ENCODE measurements at places on chromosomes 4 and X. TPM values are rescaled to one million over a fixed set of nuclear protein-coding genes. Genes with fewer than 3 reads are reported as not detected.

- DNase-seq = no peak
Measured at GRCh38 chr4:68751138-68751537, 64.7 kb upstream of the UGT2B10 start.

DNA sequence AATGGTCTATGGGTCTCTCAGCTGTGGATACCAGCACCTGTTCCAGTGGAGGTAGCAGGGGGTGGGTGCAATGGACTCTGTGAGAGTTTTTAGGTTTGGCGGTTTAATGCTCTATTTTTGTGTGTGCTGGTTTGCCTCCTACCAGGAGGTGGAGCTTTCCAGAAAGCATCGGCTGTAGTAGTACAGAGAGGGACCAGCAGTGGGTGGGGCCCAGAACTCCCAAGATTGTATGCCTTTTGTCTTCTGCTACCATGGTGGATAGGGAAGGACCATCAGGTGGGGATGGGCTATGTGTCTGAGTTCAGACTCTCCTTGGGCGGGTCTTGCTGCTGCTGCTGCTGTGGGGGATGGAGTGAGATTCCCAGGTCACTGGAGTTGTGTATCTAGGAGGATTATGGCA lies 557.2 kb upstream of the GRID2 start:
- DNase-seq = no peak

DNA sequence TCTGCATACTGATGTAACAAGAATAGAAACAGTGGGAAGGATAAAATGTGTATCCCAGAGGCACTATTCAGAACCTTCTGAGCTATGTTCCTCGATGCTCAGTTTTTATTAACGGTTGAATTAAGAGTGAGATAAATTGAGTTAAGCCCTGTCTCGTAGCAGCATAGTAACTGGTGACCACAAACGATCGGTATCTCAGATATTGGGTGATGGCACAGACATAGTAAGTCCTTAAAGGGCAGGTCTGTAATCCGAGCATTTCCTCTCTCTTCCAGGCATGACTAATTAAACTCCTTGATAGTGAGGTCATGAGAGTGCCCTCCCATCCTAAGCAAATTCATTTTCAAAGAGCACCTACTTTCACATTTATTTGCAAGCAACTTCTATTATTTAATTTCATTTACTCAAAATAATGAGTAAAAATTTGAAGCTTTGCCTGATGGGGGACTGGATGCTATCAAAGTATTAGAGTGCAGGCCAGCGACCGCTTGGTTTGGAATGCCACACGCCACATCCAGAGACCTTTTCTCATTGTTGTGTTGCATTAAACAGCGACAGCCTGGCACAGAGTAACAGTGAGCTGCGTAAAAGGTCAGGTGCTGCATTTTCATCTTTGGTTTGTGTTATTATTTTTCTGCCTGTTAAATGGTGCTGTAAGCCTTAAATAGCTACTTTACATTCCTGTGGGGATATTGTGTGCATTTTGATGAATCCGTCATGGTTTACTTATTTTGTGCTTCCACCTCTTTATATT lies 101.9 kb downstream of the PCDH7 start:
- no peak for DNase-seq

DNA sequence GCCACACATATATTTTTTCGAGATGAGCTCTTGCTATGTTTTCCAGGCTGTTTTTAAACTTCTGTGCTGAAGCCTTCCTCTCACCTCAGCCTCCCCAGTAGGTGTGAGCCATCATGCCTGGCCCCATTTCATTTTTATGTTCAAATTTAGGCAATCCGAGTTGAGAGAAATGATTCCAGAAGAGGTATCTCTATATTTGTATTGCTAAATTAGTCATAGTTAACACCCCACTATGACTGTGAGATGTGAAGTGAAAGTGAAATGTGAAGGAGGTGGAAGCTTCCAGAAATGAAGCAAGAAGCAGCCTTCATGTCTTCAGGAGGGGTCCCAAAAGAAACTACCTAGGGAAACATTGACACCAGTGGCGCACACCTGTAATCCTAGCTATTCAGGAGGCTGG lies 17.7 kb downstream of the APELA start:
- DNase-seq = no peak

- no peak for DNase-seq
Measured at GRCh38 chrX:66872771-66873170, 233.9 kb upstream of the EDA2R start.

DNA sequence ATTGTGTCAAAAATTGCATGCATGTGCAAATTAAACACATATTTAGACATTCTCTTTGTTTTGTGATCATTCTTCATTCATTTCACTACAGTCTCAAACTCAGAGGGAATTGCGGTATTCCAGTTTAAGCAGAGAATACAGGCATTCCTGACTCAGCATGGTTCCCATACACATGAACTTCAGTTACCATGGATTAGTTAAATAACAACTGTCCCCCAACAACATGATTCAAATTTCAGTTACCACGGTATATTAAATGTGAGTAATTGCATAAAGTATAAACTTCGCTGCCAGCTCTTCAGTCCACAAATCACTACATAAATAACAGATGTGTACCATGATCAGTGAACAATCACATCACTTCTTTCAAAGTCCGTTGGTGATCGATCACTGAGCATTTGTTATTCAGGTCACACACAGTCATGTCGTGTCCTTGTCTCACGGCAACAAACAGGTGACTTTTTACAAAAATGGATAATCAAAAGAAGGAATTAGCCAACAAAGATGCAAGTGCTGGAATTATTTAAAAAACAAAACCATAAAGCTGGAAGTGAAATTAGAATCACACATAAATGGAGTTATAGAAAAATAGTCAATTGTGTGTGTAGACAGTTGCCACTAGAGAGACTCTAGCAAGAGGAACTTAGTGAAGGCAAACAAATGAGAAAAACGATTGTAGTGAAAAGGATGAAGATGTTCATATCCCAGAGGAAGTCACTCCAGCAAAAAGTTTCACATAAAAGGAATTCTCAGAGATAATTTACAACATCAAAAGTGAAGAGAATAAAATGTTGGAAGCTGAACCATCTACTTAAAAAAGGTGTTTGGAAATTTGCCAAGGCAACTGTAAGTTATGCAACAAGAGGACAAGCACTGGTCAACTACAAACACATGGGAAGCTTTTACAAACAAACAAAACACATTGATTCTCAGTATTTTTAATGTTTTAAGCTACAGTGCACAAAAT lies 138.6 kb upstream of the SMARCAD1 start:
- DNase-seq = no peak

- no peak for DNase-seq
Measured at GRCh38 chr4:3872834-3873313, 106.7 kb downstream of the ADRA2C start.

- DNase-seq = peak; percentile 79
Measured at GRCh38 chrX:21932292-21933002, 8.1 kb upstream of the SMS start.

DNA sequence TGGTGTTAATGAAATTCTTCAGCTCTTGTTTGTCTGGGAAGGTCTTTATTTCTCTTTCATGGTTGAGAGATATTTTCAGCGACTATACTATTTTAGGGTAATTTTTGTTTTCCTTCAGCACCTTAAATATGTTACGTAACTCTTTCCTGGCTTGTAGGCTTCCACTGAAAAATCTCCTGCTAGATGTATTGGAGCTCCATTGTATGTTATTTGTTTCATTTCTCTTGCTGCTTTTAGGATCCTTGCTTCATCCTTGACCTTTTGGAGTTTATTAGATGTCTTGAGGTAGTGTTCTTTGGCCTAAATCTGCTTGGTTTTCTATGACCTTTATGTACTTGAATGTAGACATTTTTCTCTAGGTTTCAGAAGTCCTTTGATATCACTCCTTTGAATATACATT lies 93.6 kb downstream of the MMRN1 start:
- DNase-seq = no peak

GRCh38 chr4:9952415-9952950 lies 68.8 kb downstream of the SLC2A9 start:
- peak; percentile 29 for DNase-seq

DNA sequence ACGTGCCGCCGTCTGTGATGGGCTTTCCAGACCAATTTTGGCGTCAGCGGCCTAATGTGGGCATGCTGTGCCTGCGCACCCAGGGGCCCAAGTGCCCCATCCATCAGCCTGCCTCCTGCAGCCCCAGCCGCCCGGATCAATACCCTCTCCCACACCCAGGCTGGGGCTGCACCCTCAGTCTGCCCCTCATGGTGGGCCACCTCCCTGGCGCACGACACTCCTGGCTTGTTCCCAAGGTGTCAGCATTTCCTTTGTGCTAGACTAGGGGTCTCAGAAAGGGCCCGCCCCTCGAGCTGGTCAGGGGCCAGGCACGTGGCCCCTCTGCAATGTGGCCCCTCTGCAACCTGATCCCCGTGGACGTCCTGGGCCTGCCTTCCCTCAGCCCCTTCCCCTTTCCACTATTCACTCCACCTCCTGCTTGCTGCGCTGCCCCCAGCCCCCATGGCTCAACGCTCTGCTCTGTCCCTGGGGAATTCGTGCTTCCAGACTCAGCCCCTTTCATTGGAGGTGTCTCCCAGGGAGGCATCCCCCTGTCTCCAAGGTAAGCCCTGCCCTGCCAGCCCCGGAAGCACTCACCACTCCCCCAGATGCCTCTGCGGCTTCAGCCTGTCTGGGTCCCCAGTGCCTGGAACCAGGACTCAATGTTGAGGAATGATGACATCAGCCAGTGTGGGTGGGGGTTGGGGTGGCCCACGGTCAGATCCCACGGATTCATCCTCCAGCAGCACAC lies 130.8 kb downstream of the HMX1 start:
- no peak for DNase-seq

Gene SOWAHD
- not detected for total RNA-seq

Gene HMGN5
- 3.0 TPM for total RNA-seq

Gene CSAG2
- not detected for total RNA-seq

Gene PASD1
- not detected for total RNA-seq

Gene CCNA2
- 106 TPM for total RNA-seq
